CD4-positive, alpha-beta T cell (primary cell): ENCODE measurements at places on chromosomes 5 and 9.

- DNase-seq: no peak
Measured at GRCh38 chr5:139138109-139138508, 60.1 kb downstream of the SIL1 start.

GRCh38 chr5:140399979-140400729 is 1.5 kb upstream of the ANKHD1 start:
- no peak for DNase-seq

DNA sequence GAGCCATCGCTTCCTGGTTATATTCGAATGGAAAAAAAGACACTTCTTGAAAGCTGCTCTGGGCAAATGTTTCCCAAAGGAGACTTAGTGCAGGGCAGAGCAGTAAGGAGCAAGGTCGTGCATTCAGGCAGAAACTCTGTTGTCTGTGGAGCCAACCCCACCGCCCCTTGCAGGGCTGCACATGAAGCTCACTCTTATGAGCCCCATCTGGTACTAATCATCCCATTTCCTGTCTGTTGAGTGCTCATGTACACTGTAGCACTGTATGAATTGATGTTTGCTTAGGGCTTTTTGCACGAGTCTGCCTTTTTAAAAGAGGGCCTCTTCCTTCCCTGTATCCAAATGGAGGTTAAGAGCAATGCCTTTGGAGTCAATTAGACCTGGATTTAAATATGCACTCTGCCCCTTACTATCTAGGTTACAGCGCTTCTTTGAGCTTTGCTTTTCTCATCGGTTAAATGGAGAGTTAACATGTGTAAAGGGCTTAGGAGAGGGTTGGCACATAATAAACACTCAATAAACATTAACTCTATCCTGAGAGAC is 25.4 kb downstream of the HMHB1 start:
- no peak for DNase-seq

DNA sequence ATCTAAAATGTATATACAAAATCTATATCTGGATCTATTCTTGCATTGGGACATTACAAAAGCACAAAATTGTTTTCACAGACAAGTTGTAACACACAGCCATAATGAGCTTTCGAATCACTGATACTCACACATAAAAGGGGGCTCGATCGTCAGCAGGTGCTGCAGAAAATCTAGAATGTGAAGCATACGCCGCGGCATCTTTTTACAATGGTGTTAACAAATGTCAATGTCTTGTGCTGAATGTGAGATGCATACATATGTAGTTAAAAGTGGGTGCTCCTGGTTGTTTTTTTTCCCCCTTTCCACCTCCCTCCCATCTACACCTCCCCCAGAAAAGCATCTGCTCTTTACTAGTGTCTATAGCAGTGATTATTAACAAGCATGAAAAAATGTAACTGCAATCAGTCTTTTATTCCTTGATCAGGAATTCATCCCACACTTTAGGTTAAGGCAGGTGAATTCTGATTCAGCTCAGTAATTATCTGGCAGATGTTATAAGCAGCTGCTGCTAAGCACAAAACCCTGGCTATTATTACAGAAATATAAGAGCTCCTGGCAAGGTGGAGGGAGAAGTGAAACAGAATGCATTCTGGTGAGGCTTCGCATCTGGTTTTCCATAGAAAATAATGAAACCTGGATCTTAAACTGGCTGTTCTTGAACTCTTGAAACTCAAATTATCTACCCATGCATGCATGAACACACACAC is 114.1 kb downstream of the MPDZ start:
- no peak for DNase-seq

DNA sequence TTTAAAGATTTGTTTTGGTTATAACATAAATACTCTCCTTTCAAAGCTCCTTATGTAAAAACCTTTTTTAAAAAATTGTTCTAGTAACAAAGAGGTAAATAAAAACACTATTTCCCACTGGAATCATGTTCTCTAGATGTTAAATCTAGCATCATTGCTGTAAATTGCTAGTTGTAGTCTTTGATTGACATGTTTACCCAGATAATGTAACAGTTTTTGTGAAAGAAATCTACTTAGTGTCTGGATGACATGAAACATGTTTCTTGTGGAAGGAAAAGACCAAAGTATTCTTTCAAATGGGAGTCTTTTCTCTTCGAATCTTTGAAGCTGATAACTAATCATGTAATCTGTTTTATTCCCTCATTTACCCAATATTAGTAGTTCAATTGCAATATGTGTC is 1565.9 kb upstream of the WWC1 start:
- no peak for DNase-seq

DNA sequence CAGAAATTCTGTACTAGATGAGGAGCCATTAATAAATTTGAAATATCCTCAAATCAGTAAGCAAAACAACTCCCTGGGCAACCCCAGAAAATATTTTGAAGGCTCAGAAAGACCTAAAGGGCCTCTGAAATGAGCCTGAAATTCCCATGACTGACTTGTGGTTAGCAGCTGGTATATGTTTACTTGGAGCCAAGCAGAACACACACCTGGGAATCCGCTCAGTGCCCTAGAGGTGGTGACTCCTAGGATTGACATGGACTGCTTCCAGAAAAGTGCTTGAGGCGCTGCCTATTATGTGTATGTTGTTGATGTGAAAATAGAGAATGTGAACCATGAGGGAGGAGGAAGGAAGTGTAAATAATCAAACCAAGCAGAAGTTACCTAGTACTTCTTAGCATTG is 14.7 kb downstream of the RFK start:
- no peak for DNase-seq

GRCh38 chr9:26357803-26358344 is 534.7 kb downstream of the CAAP1 start:
- DNase-seq: no peak

GRCh38 chr5:112923988-112924387 is 2.0 kb upstream of the REEP5 start:
- DNase-seq: no peak

DNA sequence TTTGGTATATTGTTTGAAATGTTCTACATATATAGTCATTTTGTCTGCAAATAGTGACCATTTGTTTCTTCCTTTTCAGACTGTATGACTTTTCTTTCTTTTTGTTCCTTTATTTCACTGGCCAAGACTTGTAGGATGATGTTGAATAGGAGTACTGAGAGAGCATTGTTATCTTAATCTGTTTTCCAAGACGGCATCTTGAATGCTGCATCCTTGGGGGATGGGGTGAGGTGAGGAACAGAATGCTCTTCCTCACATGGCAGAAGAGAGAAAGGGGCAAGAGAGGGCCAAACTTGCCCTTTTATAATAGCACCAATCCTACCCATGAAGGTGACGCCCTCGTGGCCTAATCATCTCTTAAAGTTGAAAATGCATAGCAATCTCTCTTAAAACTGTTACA is 3.7 kb upstream of the ZNF510 start:
- no peak for DNase-seq

DNA sequence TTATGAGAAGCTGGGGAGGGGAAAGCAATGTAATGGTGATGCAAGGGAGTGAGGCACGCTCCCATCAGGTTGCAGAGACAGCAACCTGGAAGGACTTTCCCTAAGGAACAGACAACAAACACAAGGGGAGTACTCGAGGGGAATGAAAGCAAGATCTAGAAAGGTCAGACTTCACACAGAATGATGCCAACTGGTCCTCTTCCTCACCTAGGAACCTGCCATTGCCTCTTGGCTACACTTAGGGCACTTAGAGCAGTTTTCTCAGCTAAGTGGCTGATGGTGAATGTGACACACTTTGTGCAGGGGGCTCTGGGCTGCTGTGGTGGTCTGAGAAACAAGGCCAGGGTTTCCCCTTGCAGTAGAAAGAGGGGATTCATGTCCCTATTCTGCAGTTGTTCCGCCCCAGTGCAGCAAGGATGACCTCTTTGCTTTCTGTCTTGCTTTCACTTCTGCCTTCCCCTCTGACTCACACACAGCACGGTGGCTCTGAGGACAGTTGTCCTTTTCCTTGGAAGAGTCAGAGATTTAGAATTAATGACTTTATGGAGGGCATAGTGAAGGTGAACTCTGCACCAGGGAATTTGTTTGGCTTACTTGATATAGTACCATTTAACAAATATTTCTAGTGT is 394.0 kb upstream of the KLF4 start:
- no peak for DNase-seq

- DNase-seq: no peak
Measured at GRCh38 chr5:59090323-59090722, 507.4 kb downstream of the RAB3C start.

DNA sequence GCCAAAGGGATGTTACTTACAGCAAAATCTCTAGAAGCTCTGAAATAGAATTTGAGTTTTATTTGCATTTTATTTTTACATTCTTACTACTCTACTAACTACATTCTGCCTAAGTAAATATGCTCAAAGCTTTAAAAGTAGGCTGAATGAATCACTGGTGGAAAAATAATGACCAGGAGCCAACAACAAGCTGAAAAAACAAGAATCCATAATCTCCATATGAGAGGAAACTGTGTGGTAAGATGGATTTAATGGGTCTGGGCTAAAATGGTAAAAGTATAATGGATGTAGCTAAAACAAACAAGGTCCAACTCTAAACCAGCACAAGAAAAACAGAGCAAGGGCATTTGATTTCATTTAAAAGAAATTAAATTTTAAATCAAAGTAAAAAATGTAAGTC is 525.8 kb upstream of the FTMT start:
- no peak for DNase-seq

DNA sequence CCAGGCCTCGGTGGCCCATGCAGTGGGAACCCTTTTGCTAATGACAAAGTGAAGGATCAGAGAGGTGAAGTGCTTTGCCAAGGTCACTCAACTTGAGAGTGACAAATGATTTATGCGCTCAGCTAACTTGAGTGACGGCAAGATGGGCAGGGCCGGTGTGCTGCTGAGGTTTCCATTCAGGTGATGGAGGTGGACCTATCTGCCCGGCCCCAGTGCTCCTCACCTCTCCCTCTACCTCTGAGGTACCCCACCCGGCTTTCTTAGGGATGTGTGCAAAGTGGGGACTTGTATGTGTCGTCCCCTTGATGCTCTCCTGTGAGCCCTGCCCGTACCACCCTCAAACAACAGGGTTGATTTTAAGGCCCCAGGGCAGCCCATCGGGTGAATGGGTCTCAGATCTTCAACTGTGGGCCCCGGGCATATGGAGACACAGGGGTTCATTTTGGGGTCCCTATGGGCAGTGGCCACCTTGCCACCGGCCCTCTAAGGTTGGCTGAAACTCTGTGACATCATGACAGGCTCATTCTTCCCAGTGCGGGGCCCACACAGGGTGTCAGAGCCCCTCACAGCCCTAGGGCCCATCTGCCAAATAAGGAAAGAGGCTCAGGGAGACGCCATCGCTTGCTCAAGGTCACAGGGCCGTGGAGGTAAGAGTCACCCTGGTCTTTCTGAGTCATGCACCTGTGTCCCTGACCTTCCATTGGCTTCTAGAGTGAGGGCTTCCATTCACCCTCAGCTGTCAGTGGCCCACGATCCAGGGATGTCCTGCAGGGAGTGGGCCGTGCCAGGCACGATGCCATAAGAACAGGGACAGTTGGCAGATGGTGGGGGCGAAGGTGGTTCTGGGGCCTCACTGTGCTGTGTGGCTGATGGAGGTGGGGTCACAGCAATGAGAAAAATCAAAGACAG is 170.6 kb upstream of the MVB12B start:
- no peak for DNase-seq

- DNase-seq: no peak
Measured at GRCh38 chr9:36576866-36577265, 4.2 kb downstream of the MELK start.

GRCh38 chr5:36523450-36523849 is 83.0 kb upstream of the SLC1A3 start:
- DNase-seq: no peak

- DNase-seq: no peak
Measured at GRCh38 chr5:113089653-113090335, 113.2 kb downstream of the DCP2 start.

DNA sequence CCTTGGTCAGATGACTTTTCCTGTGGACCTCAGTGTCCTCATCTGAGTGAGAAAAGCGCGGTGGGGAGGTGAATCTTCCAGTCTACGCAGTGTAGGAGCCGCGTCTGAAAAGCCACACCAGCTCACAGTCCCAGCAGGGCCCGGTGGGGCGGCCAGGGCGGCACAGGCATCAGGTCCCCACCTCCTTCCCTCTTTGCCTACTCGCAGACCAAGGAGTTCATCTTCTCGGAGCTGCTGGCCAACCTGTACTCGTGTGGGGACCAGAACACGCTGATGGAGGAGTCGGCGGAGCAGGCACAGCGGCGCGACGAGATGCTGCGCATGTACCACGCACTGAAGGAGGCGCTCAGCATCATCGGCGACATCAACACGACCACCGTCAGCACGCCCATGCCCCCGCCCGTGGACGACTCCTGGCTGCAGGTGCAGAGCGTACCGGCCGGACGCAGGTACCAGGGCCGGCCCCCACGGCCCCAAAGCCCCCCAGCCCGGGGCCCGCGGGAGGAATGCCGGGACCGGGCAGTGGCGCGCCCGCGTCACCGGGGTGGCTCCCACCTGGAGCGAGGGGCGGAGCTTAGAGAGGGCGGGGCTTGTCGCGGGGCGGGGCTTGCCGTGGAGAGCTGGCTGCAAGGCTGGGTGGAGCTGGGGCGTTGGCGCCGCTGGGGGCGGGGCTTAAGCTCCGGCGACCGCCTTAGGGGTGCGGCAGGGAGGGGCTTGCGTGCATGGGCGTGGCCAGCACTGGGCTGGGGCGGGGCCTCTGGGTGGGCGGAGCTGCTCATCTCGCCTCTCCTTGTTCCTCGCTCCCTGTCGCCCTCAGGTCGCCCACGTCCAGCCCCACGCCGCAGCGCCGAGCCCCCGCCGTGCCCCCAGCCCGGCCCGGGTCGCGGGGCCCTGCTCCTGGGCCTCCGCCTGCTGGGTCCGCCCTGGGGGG is 25.6 kb downstream of the GOLGA2 start:
- peak; percentile 99 for DNase-seq

- peak; percentile 27 for DNase-seq
Measured at GRCh38 chr5:163564321-163564938, 59.0 kb downstream of the MAT2B start.

- DNase-seq: no peak
Measured at GRCh38 chr5:78781611-78782286, 133.2 kb upstream of the LHFPL2 start.

DNA sequence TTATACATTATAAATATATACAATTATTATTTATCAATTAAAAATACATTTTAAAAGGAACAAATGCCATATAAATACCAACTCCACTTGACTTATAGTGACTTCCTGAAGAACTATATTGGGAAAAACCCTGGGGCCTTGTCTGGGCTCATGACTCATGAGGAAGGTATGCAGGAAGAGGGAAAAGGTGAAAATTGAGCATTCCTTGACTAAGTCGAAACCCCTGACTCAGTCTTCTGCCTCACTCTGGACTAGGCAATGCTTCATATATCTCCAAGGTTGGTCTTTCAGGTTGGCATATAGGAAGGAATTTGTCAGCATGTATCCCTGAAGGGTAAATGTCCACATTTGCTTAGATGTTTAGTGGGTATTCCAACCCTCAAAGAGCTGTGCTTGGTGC is 78.5 kb downstream of the SH3TC2 start:
- DNase-seq: no peak

- DNase-seq: no peak
Measured at GRCh38 chr5:53069626-53070025, 39.9 kb downstream of the MOCS2 start.

GRCh38 chr9:81237565-81238231 is 451.6 kb downstream of the TLE1 start:
- DNase-seq: no peak
